Naive thymus-derived CD8-positive, alpha-beta T cell (primary cell): ENCODE measurements at places on chromosomes 5 and 9. TPM values are rescaled to one million over a fixed set of nuclear protein-coding genes. Genes with fewer than 3 reads are reported as not detected.
A peak's percentile ranks its signal among the peaks of the same experiment; 100 is the strongest.

Gene MLLT3
- total RNA-seq: 73.0 TPM

Gene SOHLH1
- not detected for total RNA-seq

- no peak for DNase-seq
- H3K27me3 ChIP-seq: peaks cover 60% of the 10 kb centered on the region
- H3K4me3 ChIP-seq: no peak overlapping the region
- no peak overlapping the region for H3K27ac ChIP-seq
These were observed 509 bp downstream of the LVRN start for GRCh38 chr5:115962565-115963402.

Gene PCDHB14
- total RNA-seq: not detected

Gene ZBED3
- total RNA-seq: 8.4 TPM

DNA sequence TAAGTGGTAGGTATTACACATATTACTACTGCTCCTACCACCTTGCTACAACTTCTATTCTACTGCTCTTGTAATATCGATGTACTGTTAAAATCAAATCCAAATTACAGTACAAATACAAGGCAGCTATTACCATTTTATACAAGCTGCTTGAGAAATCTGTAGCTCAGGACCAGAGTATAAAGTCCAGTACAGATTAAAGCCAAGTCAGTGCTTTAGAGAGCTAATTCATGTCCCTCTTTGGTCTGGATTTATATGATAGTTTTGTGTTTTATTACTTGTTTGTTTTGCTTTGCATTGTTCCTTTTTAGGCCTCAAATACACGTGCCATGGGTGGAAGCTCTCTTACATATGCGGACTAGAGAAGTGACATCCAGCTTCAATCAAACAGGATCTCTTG, 75.8 kb downstream of the DPYSL3 start:
- H3K27me3 ChIP-seq: peaks cover 12% of the 10 kb centered on the region
- H3K27ac ChIP-seq: no peak overlapping the region
- H3K36me3 ChIP-seq: no peaks in the 10 kb centered on the region
- no peaks in the 10 kb centered on the region for H3K4me1 ChIP-seq

DNA sequence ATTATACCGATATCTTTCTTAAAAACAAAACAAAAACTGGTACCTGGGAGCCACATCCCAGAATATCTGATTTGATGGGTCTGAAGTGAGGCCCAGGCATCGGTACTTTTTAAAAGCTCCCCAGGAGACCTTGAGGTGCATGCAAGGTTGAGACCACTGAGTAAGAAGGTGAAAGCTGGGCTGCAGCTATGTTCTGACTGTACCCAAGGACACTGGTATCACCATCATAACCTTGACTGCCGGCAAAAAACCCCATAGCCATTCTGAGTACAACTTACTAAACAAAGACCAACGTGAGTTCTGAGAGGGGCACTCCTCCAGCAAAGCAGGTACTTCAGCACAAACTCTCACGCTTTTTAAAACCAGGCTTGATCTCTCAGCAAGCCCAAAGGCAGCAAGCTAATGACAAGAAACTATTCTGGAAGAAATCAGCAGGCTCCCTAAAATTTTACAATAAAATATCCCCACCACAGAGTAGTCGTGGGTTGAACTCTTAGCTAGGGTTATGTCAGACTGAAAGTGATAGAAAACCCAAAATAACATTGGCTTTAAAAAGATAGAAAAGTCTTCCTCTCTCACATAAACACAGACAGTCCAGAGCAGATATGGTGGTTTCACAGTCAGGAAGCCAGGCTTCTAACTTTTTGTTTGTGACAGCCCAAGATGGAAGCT, 263.9 kb downstream of the SAXO1 start:
- no peak for DNase-seq
- no peaks in the 10 kb centered on the region for H3K36me3 ChIP-seq
- H3K4me1 ChIP-seq: no peaks in the 10 kb centered on the region
- peaks cover 29% of the 10 kb centered on the region for H3K27me3 ChIP-seq
- H3K27ac ChIP-seq: no peak overlapping the region

DNA sequence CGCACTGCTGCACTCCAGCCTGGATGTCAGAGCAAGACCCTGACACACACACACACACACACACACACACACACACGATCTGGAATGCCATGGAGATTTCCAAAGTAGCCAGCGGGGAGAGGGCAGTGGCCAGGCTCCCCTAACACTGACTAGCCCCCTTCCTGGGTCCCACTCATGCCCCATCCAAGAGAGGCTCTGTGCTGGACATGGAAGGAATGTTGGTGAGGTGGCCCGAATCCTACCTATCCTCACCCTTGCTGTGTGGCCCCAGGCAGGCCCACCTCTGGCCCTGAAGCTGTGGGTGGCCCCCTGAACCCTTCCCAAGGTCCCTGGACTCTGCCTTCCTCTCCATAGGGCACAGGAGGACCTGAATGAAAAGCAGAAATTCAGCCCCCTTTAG, 7.3 kb downstream of the BRD3 start:
- H3K27ac ChIP-seq: peak overlapping the region; percentile 66
- no peak overlapping the region for H3K4me3 ChIP-seq
- peaks cover 25% of the 10 kb centered on the region for H3K4me1 ChIP-seq
- H3K27me3 ChIP-seq: no peaks in the 10 kb centered on the region
